ENCODE measurements at places on chromosomes 13 and 19.

DNA sequence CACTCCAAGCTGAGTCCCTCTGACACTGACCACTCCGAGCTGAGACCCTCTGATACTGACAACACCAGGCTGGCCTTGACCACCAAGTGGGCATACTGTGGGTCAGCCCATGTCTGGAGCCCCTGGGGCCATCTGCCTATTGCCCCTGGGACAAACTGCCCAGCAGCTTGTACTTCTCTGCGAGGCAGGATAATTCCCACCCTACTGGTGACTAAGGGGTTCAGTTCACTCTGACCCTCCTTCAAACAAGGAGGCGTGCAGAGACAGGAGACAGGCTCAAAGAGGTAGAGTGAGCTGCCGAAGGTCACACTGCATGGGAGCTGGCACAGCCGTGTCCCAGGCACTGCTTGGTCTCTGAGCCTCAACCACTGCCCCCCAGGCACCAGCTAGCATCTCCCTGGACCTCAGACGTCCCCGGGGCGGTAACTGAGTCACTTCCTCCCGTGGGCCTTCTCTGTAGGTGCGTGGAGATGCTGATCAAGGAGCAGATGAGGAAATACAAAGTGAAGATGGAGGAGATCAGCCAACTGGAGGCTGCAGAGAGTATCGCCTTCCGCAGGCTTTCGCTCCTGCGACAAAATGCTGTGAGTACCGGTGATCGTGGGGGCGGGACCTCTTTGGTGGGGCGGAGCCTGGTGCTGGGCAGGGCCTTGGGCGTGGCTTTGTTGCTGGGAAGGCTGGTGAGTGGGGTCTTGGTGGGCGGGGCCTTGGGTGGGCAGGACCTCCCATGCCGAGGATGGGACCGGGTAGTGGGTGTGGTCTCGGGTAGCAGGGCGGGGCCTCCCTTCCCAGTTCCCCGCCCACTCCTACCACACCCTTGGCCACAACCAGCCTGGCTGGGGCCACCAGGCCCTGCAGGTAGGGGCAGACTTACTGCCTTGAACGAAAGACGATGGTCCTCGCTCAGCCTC, 5.8 kb upstream of the USE1 start:
- DNase-seq: no peak

DNA sequence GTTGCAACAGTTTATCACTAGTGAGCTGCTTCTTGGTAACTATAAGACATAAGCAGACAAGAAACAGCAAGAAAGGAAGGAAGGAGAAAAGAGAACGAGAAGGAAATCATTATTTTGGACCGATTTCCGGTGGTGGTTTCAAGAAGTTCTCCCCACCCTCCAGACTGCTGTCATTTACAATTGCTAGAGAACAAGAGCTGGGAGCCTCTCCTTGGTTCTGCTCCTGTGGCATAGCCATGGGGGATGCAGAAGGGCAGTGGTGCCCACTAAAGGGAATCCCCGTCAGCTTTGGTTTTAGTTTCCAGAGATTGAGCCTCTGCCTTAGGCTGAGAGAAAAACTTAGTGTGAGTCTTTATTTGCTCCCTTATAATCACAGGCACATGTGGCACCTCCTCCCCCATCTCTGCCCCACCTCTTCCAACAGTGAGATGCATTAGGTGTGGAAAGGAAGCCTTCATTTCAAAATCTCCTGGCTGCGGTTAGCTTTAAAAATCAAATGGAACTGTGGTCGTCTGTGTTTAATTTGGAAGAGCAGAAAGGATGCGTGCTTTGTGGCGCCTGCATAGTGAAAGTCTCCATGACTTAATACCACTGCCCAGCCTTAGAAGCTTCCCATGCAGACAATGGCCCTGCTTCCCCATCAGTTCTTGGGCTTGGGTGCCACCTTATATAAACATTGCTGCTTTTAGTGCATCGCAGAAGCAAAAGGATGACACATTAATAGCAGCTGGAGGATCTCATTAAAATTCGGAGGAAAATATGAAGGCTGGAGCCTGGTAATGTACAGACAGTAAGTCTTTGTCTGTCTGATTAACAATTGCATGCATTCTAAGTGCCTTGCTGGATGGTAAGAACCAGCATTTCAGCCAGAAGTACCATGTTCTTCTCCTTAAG, 25.0 kb downstream of the LRCH1 start:
- no peak for DNase-seq

GRCh38 chr19:48738557-48739403, 1.6 kb downstream of the RASIP1 start:
- DNase-seq: peak; percentile 72

DNA sequence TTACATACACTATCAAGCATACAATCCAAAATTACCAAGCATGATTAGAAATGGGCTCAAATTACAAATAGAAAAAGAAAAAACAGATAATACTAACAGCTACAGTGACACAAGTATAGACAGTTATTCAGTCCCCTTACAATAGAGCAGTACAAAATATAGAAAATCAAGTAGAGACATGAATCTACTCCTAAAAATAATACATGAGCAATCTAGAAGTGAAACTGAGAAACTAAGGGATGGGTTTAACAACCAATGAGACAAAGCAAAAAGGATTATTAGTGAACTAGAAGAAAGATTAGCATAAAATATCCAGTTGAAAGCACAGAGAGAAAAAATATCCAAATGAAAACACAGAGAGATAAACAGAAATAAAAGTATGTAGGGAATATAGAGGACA, 426.7 kb downstream of the TBC1D4 start:
- DNase-seq: no peak

DNA sequence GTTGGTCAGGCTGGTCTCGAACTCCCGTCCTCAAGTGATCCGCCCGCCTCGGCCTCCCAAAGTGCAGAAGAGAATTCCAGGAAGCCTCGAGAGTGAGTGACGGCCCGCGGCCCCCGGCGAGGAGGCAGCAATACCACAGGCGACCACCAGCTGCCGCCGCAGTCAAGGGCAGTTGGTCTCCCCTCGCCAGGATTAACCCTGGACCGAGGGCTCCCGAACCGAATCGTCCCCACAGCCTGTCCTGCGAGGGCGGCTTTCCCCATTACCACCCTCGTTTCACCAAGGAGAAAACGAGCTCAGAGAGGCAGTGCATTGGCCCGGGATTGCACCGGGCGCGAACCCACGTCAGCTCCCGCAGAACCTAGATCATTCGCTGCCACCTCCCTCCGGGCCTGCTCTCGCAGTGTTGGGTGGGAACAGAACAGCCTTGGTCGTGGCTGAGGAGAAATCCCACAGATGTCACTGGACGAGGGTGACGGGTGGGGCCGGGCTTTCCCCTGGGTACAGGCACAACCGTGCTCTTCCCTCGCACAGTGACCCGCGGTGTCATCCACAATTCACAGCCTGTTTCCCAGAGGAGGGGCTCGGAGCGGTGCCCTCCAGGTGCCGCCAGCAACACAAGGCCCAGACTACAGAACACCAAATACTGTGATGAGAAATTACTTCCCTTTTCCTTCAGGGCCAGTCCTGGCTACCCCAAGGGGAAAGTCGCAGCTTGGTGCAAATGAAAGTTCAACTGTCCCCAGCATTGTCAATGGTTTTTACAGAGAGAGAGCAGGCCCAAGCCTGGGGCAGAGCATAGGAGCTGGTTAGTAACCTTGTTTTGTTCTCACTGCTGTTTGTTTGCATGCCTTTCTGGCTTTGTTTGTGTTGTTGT, 24.8 kb downstream of the C2CD4C start:
- no peak for DNase-seq

DNA sequence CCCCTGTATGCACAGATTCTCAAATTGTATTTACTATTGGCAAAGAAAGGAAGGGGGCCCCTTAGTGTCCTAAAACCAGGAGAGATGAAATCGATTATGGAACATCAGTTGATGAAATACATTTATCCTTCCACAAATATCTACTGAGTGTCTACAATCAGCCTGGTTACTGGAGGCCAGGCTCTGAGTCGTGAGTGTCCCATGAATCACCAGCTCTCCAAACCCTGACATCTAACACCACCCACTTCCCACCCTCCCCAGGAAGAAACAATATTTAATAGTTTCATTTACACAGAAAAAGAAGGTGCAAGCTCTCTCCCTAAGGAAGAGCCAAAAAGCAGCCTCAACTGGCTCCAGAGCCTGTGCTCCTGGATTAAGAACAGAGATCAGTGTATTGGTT, 25.2 kb downstream of the KCTD15 start:
- no peak for DNase-seq

GRCh38 chr13:48891586-48891985, 84.1 kb upstream of the FNDC3A start:
- no peak for DNase-seq

DNA sequence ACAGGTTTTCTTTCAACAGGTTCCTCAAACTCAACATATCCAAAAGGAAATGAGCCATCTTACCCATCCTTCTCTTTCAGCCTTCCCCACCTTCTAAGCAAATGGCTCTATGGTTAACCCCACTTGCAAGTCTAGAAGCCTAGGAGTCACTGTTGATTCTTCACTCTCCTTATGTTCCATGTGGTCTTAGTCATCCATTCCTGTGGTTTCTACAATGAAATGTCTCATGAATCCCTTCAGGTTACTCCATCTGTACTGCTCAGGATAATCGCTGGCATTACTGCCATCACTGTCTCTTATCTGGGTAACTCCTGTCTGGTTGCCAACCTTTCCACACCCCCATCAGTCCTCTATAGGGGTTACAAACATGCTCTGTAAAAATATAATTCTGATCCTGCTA, 381.3 kb downstream of the ENOX1 start:
- DNase-seq: no peak

GRCh38 chr19:29663861-29664752, 1.2 kb upstream of the PLEKHF1 start:
- no peak for DNase-seq

DNA sequence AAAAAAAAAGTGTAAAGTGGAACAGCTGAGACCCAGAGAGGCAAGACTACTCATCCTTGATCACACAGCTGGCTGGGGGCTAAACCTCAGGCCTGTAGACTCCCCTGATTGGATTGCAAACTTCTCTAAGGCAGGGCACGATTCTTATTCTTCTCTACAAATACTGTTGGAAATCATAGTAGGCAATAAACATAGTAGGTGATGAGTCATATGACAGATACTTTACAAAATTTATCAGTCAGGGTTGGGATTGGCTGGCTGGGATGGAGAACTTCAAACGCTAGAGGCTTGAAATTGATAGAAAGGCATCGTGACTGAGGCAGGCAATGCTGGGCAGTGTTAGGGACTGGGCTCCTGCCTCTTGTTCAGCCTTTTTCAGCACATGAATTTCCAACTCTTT, 5.9 kb upstream of the MATK start:
- no peak for DNase-seq

DNA sequence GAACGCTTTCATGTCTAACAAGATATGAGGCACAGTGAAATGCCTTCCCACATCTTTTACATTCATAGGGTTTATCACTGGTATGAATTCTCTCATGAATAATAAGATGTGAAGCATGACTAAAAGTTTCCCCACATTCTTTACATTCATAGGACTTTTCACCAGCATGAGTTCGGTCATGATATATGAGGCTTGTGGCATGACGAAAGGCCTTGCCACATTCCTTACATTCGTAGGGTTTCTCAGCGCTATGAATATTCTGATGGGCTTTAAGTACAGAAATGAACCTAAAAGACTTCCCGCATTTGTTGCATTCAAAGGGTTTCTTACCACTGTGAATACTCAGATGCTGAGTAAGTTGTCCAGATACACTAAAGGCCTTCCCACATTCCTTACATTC, 21.3 kb downstream of the ZNF607 start:
- no peak for DNase-seq

DNA sequence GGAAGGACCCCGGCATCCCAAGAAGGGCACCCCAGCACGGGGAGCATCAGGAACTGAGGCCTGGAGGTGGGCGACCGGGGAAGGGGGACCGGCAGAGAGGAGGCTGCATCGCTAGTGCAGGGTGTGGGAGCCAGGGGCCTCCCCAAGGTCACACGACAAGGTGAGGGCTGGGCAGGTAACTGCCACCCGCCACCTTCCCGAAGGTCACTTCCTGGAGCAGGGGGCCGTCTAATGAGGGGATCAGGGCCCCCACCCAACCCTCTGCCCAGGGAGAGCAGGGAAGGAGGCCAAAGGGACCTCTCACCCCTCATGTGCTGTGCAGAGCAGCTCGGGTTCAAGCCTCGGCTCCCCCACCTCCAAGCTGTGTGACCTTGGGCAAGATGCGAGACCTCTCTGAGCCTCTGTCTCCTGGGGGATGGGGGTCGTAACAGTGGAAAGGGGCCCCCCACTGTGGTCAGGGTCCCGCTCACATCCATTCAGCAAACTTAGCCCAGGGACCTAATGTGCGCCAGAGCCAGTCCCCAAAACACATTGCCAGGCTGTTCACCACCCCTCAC, 6.0 kb downstream of the ZBTB7A start:
- DNase-seq: no peak

DNA sequence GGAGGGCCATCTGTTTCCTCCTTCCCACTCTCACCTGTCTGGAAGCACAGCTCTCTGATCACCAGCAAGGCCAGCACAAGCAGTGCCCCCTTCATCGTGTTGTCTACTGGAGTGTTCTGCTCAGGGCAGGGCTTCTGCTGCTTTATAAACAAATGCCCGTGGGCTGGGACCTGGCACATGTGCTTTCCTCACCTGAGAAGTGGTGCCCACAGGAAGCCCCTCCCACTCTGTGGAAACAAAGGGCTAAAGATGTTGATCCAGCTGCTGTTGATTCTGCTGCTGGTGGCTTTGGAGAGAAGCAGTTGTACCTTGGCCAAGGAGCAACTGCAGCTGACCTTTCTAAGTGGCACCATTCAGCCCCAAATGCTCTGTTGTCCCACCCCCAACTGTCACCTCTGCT, 26.4 kb upstream of the ZNF181 start:
- no peak for DNase-seq

GRCh38 chr13:27171244-27171826, at the start of gene USP12:
USP12 (minus strand) TSS chr13:27171811; CDS start chr13:27171639, 172 bp downstream.
- DNase-seq: no peak

GRCh38 chr13:45928843-45929242, 77.3 kb upstream of the SIAH3 start:
- DNase-seq: no peak

DNA sequence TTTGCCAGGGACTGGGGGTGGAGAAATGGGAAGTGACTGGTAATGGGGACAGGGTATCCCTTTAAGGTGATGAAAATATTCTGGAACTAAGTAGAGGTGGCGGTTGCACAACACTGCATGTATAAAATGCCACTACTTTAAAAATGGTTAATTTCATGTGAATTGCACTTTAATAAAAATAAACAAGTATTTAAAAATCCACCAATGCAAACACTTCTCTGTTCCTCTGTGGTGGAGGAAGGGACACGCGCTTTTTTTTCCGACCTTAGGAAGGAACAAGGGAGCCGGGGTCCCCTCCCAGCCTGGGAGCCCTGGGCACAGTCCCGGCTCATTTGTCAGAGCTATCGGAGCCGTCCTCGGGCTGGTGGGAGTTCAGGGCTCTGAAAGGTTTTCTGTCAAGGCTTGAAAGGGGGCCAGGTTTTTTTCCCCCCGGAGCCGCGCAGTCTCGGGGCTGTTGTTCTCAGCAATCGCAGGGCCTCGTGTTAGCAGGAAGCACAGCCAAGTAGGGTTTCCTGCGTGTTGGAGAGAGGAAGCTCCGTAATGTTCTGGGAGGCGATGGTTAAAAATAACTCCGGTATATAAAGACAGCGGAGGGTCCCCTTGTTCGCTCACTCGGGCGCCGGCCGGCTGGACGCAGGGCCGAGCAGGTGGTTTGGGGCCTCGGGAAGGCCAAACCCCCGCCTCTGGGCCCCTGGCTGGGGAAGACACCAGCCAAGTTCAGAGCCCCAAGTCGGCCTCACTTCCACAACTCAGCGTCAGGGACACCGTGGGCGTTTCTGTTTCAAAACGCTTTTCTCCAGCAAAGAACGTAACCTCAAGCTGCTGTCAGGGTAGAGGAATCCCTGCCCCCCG, 41.2 kb upstream of the KLF2 start:
- DNase-seq: no peak
